ENCODE measurements at places on chromosomes 3 and 15. TPM values are rescaled to one million over a fixed set of nuclear protein-coding genes. Genes with fewer than 3 reads are reported as not detected.

- DNase-seq: no peak
These were observed 273.1 kb downstream of the FOXP1 start for GRCh38 chr3:71310359-71310979.

GRCh38 chr3:141477224-141477623, 9.6 kb upstream of the RASA2 start:
- no peak for DNase-seq

DNA sequence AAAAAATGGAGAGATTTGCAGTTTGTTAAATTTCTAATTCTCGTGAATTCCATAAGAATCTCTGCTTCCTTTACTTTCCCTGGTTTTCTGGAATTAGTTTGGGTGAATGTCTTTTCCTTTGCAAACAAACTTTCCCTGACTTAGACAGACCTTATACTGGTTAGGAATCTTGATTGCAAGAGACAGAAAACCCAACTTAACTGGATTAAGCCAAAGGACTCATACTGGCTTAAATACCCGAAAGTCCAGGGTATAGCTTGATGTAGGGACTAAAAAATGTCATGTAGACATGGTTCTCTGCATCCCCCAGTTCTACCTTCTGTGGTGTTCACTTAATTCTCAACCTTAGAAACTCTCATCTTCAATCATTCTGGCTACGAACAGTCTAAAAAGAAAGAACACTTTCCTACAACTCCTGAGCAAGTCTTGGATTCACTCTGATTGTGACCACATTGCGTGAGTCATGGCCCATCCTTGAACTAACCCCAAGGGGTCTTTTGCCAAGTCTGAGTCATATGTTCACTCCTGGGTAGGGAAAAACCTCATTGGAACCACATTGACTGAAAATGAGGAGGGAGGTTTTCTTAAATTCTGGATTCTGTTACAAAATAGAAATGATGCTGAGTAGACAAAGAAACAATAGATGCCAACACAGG, 136.0 kb upstream of the DAZL start:
- no peak for DNase-seq

GRCh38 chr3:23960649-23961048, 15.6 kb downstream of the NR1D2 start:
- no peak for DNase-seq

AGTR1 gene
- not detected for total RNA-seq

SEMA3F gene
- not detected for total RNA-seq

Measured in activated naive CD8-positive, alpha-beta T cell treated with anti-CD3 and anti-CD28 coated beads, Interleukin-2, amount 10 ng/mL, durations not matched to agents 7 days and 5 days (primary cell).